Activated CD8-positive, alpha-beta memory T cell treated with anti-CD3 and anti-CD28 coated beads for 1 hour (primary cell): ENCODE measurements at places on chromosomes 4 and X.

DNA sequence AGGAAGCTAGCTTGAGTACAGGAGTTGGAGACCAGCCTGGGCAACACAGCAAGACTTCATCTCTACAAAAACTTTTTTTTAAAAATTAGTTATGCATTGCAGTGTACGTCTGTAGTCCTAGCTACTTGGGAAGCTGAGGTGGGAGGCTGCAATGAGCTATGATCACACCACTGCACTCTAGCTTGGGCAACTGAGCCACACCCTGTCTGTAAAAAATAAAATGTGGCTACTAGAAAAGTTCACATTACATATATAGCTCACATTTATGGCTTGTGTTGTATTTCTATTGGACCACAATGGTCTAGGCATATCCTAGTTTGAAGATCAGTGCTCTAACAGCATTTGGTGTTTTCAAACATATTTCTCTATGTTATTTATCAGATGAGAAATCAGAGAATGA is 11.8 kb upstream of the CPEB2 start:
- no peak for DNase-seq

GRCh38 chr4:39655211-39655610 is 16.5 kb upstream of the SMIM14 start:
- no peak for DNase-seq

GRCh38 chrX:129981200-129981553 is 1.3 kb upstream of the BCORL1 start:
- no peak for DNase-seq

DNA sequence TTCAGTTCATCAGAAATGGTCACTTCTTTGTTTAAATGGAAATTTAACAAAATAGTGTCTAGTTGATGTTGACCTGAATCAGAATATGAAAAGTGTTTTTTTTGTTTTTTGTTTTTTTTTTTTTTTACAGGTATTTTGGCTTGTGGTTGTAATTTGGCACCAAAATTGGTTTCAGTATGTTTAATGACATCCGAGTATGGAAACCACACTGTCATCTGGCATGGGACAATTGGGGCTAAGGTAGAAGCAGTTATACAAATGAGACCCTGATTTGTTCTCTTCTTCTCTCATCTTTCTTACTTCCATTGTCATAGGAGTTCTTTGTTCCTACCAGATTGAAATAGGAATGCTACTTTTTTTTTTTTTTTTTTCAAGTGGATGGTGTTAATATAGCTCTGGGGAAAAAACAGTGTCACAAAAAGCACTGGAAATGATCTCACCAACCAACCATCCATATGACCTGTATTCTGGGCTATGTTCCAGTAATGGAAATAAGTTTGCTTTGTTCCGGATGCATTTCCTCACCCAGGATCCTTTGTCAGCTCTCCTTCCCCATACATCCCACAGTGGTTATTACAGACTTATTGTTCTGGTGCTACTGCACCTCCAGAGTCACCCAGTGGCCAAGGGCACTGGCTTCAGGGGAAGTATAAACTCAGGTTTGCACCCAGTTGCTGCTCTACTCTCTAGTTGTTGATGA is 95.8 kb downstream of the ATXN3L start:
- DNase-seq: no peak

- DNase-seq: no peak
Measured at GRCh38 chr4:41750626-41751448, 2.3 kb upstream of the PHOX2B start.

DNA sequence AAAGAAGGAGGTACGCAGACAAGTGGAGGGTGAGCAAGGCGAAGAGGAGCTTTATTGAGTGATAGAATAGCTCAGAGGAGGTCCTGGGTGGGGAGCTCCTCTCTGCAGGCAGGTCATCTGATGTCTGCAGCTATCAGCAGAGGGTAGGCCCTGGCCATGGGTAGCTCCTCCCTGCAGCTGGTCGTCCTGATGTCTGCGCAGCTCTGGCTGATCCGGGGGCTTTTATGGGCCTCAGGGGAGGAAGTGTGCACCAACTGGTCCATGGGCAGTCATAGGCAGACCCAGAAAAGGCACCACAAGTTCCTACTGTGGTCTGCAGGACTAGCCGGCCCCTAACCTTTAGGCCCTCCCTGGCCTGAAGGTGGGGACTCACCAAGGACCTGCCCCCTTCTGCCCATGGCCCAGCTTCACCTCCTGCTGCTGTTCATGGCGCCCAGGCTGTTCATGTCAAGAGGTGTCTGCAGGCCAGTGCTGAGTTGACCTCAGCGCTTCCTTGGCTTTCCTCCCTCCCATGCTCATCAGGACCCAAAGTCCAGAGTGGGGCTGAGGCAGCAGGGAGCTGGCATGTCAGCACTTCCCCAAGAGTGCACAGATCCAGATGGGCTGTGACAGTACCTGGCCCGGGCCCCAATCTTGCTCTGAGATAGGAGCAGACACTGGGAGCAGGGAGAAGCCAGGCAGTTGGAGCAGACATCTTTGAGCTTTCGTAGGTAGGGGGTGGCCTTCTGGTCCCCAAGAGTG is 46.1 kb downstream of the ARAP2 start:
- DNase-seq: no peak

- no peak for DNase-seq
Measured at GRCh38 chrX:70166601-70167590, 10.4 kb upstream of the DGAT2L6 start.

DNA sequence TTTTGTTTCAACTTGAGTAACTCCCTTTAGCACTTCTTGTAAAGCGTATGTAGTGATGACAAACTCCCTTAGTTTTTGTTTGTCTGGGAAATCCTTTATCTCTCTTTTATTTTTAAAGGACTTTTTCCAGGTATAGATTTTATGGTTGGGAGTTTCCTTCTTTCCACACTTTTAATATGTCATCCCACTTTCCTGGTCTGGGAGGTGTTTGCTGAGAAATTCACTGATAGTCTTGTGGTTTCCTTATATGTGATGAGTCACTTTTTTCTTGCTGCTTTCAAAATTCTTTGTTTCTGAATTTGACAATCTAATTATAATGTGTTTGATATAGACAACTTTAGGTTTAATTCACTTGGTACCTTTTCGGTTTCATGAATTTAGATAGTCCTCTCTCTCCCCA is 353.9 kb downstream of the GPAT3 start:
- no peak for DNase-seq

DNA sequence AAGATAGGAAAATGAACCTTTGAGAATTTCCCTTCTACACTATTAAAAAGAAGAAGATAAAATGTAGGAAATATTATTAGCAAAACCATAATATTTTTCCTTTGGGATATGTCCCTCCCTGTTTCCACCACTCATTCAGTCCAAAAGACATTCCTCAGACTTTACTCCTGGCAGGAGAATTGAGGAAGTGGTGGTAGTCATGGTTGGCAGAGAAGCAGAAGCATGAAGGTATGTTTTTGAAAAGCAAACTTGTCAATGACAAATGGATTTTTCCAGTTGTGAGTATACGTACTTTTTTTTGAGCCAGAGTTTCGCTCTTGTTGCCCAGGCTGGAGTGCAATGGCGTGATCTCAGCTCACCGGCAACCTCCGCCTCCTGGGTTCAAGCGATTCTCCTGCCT is 13.7 kb downstream of the STAG2 start:
- DNase-seq: no peak

DNA sequence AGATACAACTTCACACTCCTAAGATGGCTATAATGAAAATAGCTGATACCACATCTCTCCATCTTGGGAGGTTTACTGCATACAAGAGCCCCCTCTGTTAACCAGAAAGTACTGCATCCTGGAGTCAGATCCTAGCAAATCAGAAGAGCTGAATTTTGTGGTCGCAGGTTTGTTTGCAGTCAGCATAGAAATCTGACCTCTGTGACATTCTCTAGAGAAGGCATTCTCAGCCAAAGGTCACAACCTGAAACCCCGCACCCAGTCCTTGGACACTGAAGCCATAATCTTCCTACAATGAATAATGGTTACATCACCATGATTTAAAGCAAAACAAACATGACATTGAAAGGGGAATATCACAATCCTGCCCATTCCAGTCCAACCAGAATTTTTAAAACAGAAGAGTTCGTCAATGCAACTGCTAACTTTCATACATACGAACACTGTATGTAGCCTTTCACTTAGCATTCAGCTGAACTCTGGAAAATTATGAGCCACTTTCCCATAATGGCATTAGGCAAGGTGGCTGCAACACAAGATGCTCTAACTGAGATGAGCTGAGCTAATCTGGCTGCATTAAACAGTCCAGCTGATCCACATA is 17.6 kb downstream of the HS6ST2 start:
- DNase-seq: no peak

GRCh38 chr4:47444031-47444430 is 19.5 kb downstream of the COMMD8 start:
- no peak for DNase-seq

DNA sequence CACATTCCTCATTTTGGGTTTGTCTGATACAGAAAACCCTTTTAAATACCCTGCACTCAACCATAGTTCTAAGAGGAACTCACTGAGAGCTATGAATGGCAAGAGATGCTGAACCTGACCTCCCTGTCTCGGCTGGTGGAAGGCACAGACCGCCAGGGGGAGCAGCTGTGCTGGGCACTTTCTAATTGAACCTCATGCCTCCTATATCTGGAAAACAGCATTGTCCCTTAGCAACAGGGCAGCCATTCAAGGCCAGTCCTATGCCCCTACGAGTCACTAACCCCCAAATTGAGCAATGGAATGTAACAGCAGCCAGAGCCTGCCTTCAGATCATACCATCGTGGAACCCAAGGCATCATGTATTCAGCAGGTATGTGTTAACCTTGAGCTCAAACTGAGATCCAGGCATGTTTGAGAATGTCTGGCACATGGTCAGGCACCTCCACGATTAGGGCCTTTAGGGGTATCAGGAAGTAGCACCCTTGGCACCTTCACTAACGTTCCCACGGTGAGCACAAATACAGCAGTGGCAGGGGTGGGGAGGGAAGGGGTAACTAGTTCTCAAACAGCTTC is 5.1 kb downstream of the USP27X start:
- no peak for DNase-seq

- no peak for DNase-seq
Measured at GRCh38 chrX:119421016-119421705, 22.0 kb downstream of the SLC25A43 start.

DNA sequence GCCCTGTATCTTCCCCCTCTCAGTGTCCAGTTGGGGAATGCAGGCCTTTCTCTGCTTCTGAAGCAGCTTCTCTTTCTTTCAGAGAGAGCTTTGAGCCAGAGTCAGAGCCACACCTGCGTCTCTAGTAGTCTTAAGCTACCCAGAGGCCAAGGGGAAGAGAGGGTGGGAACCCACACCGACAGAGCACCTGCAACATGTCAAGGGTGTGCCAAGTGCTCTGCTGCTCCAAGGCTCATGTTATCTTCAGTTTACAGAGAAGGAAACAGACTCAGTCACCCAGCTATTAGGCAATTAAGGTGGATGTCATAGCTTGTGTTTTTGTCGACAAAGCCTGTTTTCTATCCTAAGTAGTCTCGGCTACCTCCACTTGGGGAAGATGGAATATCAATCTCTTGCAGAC is 22.7 kb upstream of the RNF212 start:
- no peak for DNase-seq

GRCh38 chrX:139093201-139093600 is 381.7 kb upstream of the FGF13 start:
- no peak for DNase-seq

GRCh38 chrX:71178908-71179307 is 34.3 kb downstream of the NLGN3 start:
- peak; percentile 7 for DNase-seq

GRCh38 chrX:41406201-41406600 is 40.9 kb upstream of the NYX start:
- no peak for DNase-seq

DNA sequence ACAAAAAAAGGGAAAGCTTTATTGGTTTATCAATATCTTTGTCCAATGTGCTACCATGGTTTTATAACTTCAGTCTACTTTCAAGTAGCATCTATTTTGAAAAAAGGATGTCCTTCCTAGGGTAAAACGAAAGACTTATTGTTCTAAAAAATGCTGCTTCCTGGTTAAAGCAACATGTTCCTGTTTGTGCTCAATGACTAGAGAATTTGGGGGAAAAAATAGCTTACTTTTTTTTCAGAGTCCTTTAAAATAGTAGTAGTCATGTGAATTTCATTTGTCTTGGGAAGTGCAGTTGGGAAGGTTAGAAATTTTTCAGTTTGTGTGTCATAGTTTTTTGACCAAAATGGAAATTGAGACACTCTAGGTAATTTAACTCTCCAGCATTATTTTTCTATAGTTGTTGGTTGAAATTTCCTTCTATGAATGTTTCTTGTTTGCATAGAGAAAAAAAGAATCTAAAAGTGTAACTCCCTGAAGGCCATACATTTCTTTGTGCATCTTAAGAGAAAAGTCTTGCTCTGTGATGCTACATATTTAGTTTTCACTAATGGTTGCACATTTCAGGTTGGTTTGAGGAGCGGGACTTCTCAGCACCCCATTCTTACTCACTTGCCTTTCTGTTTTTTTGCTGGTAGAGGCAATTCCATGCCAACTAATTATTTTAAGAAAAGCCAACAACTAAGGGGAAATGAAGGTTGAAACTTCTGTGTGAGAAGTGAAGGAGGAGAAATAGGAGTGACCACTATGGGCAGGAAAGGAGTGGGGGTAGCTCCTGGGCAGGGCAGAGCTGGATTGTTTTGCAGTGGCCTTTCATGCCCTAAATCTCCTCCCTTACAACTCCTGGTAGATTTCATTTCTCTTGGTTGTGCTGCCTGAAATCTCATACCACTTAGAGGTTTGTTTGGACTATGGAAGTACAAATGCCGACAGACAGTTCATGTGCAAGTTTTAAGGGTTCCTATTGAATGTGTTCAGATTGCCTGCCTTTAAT is 76.4 kb downstream of the RAPGEF2 start:
- no peak for DNase-seq

- DNase-seq: no peak
Measured at GRCh38 chr4:113665036-113665435, 96.5 kb downstream of the CAMK2D start.

DNA sequence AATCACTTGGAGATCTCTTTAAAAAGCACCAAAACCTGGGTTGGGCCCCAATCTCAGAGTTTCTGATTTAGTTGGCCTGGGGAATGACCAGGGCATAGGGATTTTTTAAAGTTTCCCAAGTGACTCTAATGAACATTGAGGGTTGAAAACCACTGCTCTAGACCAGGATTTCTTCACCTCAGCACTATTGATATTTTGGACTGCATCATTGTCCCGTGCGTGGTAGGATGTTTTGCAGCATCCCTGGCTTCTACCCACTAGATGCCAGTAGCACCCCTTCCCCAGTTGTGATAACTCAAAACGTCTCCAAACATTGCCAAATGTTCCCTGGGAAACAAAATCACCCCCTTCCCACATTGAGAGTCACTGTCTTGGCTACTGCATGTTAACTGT is 61.8 kb downstream of the ATXN3L start:
- no peak for DNase-seq

DNA sequence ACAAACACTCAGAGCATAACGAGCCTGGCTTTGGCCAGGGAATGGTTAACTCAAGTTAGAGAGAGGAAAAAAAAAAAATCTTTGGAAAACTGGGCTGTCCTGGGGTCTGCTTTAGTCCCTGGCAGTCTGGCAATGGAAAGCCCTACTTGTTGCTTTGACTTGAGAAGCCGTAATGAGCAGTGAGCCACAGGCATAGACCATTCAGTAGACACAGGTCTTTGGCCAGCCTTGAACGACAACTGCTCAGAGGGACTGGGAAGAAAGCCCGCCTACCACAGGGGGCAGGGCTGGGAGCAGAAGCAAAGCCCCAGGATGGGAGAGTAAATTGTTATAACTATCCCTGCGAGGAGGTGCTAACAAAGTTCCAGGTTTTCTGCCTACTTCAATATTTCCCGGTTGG is 25.9 kb downstream of the SLC25A43 start:
- DNase-seq: no peak
